Activated T-cell treated with anti-CD3 and anti-CD28 coated beads for 24 hours (primary cell): ENCODE measurements at places on chromosomes 2 and 18.

- no peak for DNase-seq
Observed at GRCh38 chr2:168039881-168040280, 207.5 kb downstream of the STK39 start.

GRCh38 chr2:210461401-210461800, 15.2 kb downstream of the LANCL1 start:
- no peak for DNase-seq

DNA sequence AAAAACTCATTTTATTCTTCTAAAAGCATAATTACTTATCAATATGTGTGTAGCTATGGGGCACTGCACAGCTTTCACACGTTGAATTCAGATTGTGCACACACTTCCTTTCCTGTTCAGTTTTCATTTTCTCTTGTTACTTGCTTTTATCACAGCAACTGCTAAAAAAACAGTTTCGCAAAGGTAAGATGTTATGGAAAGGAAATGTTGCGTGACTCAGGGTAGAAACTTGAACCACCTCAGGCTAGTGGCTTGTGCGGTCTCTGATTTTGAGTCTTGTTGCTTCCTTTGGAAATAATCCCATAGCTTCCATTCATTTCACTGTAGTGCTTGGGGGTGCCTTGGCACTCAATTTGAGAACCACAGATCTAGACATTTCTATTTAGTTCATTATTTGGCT, 171.9 kb downstream of the FMNL2 start:
- no peak for DNase-seq

GRCh38 chr2:96501886-96502810, 3.0 kb downstream of the NEURL3 start:
- no peak for DNase-seq

DNA sequence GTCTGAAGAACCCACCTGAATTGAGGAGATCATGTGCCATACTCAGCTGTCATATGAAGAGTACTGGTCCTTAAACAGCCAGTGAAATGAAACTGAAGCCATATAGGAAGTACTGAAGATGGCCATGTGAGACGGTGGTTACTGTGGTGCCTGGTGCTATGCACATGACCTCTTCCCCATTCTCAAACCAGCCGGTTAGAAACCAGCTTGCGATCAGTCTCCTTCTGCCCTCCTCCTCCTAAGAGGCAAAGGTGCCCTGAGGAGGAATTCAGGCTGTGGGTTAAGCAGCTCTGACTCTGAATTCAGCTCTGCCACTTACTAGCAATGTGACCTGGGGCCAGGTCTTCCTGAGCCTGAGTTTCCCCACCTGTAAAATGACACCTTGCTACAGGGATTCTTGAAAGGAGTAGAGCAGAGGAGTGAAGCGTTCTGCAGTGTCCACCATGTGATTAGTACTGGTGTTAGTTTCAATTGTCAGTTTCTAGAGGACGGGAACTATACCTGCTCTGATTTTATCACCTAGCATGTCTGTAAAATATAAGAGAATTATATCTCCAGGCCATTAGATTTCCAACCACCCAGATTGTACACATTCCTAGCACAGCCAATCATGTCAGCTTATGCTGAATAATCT, 5.1 kb downstream of the FECH start:
- DNase-seq = no peak

- no peak for DNase-seq
Observed at GRCh38 chr2:161206471-161207032, 46.3 kb downstream of the TANK start.

GRCh38 chr2:120594856-120595685, 140.6 kb upstream of the GLI2 start:
- DNase-seq = no peak

DNA sequence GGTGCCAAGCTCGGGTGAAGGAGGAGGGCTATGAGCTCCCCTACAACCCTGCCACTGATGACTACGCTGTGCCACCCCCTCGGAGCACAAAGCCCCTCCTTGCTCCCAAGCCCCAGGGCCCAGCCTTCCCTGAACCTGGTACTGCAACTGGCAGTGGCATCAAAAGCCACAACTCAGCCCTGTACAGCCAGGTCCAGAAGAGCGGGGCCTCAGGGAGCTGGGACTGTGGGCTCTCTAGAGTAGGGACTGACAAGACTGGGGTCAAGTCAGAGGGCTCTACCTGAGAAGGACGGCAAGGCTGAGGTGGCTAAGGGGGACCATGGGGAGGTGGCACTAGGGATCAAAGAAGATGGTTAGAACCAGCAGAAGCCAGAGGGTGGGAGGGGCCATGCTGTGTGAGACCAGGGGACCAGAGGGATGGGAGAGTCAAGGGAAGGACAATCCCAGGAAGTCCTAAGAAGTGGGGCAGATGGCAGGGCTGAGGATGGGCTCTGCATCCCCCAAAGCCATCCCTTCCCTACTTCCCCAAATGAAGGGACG, 2.4 kb downstream of the DOK1 start:
- DNase-seq = no peak

DNA sequence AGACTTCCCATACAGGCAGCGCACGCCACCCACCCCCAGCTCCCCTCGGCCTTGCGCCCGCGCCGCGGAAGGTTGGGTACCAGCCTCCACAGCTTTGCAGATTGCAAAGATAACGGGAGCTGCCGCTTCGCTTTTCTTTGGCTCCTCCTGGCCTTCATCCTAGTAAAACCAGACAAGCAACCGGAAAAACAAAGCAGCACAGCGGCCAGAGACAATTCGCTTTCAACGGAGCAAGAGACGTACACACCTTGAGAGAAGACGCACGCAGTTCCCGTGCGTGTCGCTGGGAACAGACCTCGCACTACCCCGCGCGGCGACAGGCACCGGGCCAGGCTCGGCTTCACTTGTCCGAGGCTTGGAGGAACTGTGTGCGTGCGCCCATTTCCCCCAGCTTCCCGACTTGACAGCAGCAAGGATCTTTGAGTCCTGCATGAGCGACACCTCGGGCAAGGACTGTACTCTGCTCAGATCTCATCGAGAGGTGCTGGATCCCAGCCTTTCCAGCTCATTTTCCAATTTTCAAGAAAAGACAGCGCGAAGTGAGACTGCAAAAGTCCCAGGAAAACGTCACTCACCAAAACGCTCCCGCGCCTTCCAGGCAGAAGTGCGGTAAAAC, 964 bp downstream of the ZBTB7C start:
- DNase-seq = no peak

DNA sequence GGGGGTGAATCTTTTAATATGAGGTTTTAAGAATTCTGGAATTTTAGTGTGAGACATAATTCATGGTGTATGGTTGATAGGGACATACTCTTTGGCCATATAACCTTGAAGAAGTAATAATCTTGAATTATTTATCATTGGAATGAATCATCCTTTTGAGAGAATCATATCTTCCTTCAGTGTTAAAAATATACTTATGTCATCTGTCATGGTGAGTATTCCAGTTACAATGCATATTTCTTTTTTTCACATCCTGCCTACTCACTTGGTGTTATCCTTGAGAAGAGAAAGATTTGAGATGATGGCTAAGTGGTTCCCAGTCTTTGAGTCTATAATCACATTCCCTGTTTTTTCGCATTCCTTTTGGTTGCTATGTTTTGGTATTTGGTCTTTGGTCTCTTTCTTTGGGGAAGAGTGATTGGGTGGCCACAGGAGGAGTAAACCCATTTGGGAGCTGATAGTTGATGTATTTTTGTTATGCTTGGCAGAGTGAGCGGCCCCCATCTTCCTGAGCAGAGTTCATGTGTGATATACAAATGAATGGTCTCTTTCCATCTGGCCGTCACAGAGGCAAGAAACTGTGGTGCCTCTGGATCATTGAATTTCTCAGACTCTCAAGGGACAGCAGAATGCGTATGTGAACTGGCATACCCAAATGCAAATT, 21.6 kb downstream of the ASAP2 start:
- no peak for DNase-seq

- no peak for DNase-seq
Observed at GRCh38 chr2:145305889-145306288, 786.0 kb upstream of the ZEB2 start.

GRCh38 chr2:177810906-177811305, 261.7 kb downstream of the PDE11A start:
- no peak for DNase-seq
